CD4-positive, alpha-beta T cell treated with Interferon alpha-2 for 1 hour (primary cell): ENCODE measurements at places on chromosomes 12 and 14.

- no peak for DNase-seq
These were observed 86.7 kb upstream of the ESRRB start for GRCh38 chr14:76289276-76289675.

DNA sequence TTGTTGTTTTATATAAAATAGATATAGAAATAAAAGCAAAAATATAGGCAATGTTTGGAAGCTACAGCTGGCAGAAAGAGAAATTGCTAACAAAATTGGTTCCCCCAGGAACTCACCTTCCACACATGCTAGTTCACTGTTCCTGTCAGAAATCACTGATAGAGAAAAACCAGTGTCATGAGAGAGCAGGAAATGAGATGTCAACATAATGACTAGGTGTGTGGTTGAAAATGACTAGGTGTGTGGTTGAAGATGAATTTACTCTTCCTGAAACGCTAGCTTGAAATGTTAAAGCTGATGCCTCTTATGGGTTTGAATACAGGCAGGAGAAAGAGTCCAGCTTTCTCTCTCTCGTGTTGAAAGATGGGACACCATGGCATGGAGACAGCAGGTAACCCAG is 216.3 kb downstream of the C12orf42 start:
- peak; percentile 10 for DNase-seq

DNA sequence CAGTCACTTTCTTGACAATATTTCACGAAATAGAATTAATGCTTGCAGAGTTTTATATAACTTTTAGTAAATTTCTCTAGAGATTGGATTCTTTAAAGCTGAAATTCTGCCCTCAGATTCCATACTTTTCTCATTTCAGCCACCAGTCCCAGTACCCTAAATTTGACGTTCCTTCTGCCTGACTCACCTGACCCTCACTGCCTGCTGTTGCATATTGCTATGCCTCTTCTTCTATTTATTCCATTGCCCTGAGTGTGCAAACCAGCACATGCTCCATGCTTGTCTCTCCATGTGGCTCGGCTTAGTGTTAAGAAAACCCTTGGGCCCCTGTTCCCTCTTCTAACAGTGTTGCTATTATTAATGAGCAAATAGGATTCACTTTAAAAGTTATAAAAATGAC is 533.3 kb downstream of the LRFN5 start:
- no peak for DNase-seq

DNA sequence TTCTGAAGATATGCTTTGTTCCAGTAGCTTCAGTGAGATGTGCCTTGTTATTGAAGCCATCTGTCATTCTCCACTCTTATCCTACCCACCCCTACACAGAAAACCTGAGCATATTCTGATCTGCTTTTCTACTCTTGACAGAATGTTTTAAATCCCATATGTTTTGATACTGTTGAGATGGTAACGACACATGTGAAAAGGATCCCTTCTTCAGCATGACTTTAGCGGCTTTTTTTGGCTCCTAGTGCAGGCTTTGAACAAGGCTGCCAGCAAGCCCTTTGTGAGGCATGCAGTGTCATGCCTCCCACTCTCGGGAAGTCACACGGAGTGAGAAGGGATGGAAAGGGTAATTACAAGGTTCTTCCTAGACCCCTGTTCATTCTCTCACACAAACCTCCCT is 228.8 kb upstream of the RGS6 start:
- DNase-seq = no peak

- no peak for DNase-seq
These were observed 188.5 kb downstream of the ALX1 start for GRCh38 chr12:85468356-85469157.

GRCh38 chr14:62097072-62097471 is 334.9 kb downstream of the SNAPC1 start:
- no peak for DNase-seq

- DNase-seq = no peak
These were observed 384 bp upstream of the SMUG1 start for GRCh38 chr12:54189198-54189539.

DNA sequence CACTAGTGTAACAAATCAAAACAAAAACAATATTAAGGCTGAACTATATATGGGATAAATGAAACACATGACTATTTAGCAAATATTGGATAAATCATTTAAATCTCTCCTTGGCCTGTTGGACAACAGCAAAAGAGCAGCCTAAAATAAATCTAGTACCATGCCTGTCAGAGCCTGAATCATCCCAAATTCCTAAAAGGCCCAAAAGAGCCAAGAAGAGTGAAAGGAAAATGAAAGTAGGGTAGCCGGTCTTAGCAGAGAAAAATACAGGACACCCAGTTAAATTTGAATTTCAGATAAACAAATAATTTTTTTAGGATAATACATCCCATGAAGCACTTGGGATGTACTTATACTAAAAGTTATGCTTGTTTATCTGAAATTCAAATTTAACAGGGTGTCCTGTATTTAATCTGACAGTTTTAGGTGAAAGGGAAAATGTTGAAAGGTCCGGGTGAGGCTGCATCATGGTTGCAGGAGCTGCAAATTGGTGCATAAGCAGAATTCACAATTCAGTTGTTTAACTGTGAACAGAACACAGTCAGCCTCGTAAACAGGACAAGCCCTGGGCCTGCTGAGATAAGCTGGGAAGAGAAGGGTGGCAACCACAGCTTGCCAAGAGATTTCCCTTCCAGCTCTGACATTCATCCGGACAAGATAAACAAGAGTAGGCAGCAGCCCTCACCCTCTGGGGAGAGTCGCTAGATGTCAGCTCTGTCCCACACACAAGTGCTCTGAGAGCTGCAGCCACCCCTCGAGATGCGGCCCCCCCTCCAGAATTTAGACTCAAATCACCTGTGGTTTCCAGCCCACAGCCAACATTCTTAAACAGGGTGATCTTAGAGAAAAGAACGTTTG is 30.3 kb downstream of the DMAC2L start:
- peak; percentile 54 for DNase-seq

DNA sequence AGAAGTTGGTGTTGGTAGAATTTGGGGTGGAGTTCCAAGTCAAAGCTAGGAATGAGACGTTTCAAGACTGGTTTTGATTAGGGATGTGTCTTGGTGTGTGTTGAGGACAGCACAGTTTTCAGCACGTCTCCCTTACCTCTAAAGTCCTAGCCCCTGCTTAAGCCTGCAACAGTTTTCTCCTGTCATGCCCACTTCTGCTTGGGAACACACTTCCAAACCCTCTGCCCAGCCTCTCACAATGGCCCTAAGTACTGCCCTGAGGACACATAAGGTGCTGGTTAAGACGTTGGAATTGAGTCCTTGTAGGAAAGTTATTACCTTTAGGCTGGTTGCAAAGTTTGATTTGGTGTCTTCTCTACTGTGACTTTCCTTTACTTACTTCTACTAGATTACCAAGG is 710 bp upstream of the BMAL2 start:
- no peak for DNase-seq

- DNase-seq = no peak
These were observed 77.2 kb downstream of the C2CD5 start for GRCh38 chr12:22467190-22467589.

DNA sequence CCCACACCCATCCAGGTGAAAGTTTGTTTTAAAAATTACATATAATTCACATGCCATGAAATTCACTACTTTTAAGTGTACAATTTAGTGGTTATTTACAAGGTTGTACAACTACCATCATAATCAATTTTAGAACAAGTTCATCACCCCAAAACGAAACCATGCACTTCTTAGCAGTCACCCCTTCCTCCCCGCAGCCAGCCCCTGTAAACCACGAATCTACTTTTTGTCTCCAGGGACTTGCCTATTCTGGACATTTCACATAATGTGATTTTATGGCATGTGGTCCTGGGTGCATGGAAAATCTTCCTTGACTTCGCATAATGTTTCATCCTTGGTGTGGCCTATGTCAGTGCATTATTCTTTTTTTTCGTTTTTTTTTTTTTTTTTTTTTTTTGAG is 19.2 kb upstream of the TRAF3 start:
- DNase-seq = no peak

DNA sequence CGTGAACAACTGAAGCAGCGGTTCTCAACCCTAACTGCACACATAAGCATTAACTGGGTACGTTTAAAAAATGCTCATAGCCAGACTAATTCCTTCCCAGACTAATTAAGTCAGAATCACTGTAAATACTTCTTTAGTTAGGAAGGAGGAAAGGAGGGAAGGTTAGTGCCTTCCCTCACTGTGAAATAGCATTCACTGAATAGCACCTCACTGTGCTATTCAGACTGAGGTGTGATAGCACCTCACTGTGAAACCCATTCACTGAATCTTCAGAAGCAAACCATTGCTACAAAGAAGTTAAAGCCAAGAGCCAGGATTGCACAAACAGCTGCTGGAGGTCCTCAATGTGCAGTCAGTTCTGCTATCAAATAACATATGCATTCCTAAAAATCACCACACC is 58.8 kb downstream of the RTN1 start:
- DNase-seq = no peak

DNA sequence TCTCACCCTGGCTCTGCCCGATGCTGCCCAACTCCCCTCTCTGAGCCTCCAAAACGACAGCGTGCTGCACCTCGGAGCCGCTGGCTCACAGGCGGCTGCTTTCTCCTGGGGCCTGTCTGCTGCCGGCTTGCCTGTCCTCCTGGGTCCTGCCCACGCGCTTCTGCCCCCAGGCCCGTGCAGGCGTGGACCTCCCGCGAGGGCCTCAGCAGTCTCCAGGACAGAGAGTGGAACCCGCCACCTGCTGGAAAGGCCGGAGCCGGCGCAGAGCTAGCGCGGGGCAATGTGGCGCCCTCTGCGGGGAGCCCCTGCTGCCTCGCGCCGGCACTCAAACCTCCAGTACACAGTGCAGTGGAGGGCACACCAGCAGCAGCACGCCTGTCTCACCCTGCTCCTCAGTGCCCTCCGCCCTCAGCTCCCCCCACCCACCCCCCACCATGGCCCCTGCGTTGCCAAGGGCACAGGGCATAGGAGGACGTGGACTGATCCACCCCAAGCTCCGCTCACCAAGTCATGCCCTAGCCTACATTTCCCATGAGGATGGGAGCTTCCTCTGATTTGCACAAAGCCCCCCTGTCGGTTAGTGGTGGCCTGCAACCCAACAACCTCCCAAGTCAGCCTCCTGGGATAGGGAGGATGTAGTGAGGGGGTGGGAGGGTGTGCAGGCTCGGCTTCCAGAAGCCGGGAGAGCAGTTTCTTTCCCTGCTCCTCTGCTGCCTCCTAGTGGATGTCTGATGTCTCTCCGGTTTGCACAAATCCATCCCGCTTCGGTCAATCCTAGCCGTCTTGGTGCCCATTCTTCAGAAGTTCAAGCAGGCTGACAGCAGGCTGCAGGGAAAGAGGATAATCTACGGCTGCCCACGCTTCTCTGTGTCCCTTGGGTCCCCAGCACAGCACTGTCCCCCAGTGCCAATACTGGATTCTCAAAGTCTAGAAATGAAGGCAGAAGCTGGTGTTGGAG is 25.2 kb downstream of the KRT8 start:
- DNase-seq = peak; percentile 72

GRCh38 chr14:78798757-78799156 is 628.6 kb downstream of the NRXN3 start:
- no peak for DNase-seq

GRCh38 chr12:25322351-25322750 is 71.6 kb upstream of the KRAS start:
- DNase-seq = no peak

DNA sequence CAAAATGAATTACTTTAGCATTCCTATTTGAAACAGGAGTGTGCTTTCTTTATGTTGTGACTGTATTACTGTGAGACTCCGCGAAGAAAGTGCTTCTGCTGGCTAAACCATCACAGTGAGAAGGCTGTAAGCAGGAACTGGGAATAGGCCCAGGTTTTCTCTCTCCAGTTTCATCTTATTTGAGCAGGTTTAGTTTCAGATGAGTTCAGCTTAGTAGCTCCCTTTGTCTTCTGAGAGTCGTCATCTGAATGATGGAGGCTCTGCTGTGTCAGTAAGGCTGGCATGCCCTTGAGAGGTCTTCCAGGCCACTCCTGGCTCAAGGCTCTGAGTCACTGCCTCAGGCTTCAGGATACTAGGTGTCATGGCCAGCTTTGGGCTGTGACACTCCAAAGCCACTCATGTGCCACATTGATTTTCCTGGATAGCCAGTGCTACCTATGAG is 205.6 kb upstream of the RGS6 start:
- no peak for DNase-seq

GRCh38 chr12:110042264-110042663 is 6.1 kb downstream of the C12orf76 start:
- no peak for DNase-seq

DNA sequence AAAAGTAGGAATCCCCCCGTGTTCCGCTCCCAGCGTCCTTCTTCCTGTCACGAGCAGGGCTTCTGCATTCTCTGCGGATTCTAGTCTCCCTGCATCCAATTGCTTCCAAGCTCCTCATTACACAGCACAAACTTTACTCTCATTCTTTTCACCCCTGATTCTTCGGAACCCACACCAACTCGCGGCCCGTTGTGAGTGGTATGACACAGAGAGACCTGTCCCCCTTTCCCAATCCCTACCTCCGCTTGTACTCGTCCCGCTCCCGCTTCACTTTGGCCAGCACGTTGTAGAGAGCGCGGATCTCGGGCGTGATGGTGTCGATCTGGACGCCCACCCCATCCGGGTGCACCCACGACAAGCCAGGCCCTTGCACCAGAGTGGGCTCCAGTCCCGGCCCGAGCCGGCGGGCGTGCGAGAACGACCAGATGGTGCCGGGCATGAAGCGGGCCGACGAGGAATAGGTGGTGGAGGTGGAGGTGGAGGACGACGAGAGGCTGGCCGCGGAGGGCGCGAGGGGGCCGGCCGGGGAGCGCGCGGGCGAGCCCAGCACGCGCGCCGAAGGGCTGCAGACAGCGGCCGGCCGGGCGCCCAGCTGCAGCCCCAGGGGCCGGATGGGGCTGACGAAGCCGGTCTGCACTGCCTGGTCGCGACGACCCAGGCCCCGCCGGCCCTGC is 687 bp downstream of the IFFO1 start:
- DNase-seq = no peak

DNA sequence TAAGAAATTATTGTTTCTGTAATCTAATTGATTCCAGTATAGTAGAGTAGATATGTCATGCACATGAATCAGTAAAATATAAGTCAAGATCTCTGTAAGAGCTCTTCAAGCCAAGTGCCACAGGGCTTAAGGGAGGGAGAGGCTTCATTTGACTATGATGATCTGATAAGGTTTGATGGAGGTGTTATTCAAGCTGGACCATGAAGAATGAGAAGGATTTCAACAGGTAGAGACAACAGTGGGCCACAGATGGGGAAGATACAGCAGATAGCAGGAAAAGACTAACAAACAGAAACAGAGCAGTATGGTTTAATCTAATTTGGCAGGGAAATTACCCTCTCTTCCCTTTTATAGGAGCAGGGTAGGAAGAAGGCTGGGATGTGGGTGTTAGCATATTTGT is 40.6 kb upstream of the FKBP4 start:
- no peak for DNase-seq

DNA sequence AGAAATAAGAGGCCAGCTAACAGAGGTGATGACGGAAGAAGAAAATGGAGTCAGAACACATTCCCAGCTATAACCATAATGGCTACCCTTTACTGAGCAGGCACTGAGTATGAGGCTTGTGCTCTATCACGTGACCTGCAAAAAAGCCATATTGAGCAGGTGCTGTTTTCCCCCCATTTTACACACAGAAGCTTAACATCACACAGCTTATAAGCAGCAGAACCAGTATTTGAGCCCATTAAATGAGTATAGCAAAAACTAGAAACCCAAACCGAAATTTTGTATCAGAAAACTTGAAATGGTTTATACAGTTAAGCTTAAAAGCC is 28.4 kb downstream of the PAPLN start:
- DNase-seq = no peak
